Hematopoietic multipotent progenitor cell (in vitro differentiated cells): ENCODE measurements at places on chromosomes 5 and 9. TPM values are rescaled to one million over a fixed set of nuclear protein-coding genes. Genes with fewer than 3 reads are reported as not detected.

Gene SLC36A3
- not detected for total RNA-seq

Gene RNF208
- 1.3 TPM for total RNA-seq

Gene PPP3R2
- total RNA-seq, result not detected

Gene NRG2
- total RNA-seq, result under 0.01 TPM

Gene SYNPO
- total RNA-seq, result under 0.01 TPM

Gene OTULINL
- total RNA-seq, result 1.9 TPM

Gene CARD9
- 23.4 TPM for total RNA-seq

- no peak for DNase-seq
Observed at GRCh38 chr5:124071039-124071438, 559.1 kb downstream of the CSNK1G3 start.

DNA sequence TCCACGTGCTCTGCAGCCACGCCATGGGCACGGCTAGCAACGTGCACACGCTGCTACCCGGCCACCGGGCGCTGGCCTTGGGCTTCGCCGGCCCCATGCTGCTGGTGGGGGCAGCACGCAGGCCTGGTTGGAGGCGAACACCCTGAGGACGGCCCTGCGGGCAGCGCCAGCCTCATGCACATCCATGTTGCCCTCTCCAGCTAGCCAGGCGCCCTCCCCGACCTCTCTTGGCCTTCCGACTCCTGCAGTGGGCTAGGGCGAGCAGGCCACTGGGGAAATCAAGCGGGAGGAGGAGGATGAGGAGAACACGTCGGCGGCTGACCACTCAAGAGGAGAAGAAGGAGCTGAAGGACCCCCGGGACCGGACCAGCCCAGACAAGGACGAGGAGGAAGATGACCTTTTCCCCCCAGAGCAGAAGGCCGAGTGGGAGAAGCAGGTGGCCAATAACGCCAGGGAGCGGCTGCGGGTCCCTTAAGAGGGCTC is 73.3 kb downstream of the INSL6 start:
- DNase-seq, result no peak

DNA sequence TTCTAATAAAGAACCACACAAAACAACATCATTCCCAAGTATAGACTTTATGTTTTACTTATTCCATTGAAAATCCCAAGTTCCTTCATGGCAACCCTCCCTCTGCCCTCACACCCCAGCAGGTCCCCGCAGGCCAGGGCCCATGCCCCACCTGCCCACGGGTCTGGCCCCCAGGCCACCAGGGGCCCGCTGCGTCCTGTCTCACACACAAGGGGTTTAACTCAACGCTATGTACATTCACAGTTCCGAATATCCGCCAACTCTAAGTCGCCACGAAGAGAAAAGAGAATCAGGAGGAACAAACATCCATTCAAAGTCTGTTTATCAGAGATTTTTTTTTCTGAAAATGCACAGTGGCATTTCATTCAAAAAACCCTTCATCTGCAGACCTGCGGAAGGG is 16.2 kb upstream of the SLC6A3 start:
- no peak for DNase-seq

- DNase-seq, result no peak
Observed at GRCh38 chr5:160152287-160152686, 33.0 kb upstream of the PWWP2A start.

DNA sequence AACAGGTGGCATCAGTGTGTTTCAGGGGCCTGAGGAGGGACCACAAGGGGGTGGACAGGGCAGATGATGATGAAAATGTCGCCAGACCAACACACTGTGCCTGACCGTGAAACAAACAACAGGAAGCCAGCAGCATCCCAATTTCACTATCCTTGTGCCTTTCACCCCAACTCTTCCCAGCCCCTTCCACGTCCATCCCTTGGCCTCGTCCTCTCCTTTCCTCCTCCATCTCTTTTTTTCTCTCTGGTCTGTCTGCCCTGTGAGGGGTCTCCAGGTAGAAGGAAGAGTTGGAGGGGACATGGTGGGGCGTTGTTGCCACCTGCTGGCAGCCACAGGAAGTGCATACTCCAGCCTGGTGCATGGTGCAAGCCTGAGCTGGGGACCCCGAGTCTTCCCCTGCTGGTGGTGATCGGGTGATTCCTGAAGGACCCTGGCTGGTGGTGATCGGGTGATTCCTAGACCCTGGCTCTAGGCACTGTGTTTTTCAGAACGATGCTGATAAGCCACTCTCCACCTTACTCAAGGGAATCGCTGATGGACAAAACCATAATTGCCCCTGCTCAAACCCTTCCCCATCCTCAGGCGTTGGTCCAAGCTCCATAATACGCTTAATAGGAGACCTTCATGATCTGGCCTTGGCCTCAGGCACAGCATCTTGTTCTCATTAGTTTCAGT is 21.7 kb upstream of the NSD1 start:
- no peak for DNase-seq

GRCh38 chr9:86500667-86501435 is 146.6 kb upstream of the TUT7 start:
- no peak for DNase-seq

DNA sequence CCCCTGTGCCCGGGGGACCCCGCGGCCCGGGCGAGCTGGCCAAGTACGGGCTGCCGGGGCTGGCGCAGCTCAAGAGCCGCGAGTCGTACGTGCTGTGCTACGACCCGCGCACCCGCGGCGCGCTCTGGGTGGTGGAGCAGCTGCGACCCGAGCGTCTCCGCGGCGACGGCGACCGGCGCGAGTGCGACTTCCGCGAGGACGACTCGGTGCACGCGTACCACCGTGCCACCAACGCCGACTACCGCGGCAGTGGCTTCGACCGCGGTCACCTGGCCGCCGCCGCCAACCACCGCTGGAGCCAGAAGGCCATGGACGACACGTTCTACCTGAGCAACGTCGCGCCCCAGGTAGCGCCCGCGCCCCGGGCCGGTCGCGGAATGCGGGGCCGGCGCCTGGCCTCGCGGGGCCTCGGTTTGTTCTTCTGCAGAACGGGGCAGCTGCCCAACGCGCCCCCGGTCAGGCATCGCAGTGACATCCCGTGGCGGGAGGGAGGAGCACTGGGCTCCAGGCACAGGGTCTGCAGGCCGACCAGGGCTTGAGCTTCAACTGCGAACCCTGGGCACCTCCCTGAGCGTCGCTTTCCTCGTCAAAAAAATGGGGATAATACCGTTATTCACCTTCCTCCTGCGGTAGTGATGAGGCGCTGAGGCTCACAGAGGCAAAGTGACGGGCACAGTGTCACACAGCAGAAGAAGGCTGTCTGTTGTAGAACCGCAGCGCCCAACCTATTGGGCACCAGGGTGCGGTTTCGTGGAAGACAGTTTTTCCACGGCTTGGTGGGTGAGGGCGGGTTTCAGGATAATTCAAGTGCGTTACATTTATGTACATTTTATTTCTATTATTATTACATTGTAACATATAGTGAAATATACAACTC is 777 bp downstream of the ENDOG start:
- DNase-seq, result peak; percentile 37

- no peak for DNase-seq
Observed at GRCh38 chr5:158406884-158407823, 548.2 kb upstream of the CLINT1 start.

DNA sequence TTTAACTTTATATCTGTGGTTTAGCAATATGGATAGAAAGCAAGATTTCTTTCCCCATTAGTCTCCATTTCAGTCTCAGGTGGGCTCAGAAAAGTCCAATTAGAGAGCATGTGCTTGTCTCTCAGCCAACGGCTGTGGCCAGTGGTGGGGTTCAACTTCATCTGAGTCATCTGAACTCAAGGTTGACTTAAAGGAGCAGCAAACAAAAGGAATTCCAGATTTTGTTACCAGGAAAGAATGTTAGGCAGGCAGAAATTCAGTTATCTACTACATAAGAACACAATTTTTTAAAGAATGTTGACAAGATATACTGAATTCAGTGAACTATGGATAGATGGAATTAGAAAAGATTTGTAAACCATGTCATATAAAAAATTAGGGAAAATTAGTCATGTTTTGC is 784.1 kb downstream of the MAT2B start:
- DNase-seq, result no peak

- DNase-seq, result no peak
Observed at GRCh38 chr9:37410969-37411785, 11.3 kb upstream of the GRHPR start.

DNA sequence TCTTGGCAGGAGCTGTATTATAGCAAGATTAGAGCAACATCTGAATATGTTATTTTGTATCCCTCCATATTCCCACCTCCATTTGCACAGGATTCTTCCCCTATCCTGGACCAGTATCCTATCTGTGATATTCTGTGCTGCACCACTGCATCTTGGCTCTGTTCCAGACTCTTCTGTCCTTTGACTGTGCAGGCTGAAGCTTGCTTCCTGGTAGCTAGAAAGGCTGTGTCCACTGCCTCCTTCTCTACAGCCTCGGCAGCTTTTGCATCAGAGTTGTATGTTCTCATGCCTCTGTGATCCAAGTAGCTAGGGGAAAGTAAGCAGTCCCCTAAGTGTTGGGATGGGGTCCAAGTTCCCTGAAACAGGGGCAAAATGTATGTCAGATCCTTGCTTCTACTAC is 104.1 kb downstream of the GAS1 start:
- no peak for DNase-seq

DNA sequence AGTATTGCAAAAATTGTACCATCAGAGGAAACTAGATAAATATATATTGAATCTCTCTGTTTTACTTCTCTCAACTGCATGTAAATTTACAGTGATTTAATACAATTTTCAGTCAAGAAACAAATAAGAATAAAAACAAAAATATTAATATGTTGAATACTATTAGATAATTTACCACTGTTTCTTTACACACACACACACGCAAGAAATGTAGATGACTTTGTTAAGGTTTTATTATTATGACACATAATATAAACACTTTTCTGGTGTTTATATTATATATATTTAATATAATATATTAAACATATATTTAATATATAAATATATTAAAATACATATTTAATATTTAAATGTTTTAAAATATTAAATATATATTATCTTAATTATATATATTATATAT is 814.3 kb upstream of the CDH10 start:
- no peak for DNase-seq

DNA sequence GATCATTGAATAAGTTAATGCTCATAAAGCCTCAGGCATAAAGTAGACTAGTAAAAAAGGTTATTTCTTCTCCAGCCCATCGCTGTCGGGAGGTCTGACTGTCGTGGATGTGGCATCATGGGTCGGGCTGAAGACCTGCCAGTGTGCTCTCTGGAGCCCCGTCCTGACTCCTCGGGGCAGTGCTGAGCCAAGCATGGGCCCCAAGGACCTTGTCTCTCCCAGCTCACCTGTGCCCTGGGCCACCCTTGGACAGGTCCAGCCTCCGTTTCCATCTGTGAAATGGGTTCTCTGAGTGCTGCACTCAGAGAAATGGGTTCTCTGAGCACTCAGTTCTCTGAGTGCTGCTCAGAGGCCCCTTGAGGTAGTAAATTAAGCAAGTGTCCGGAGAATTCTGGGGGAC is 269.0 kb downstream of the GADD45G start:
- no peak for DNase-seq

DNA sequence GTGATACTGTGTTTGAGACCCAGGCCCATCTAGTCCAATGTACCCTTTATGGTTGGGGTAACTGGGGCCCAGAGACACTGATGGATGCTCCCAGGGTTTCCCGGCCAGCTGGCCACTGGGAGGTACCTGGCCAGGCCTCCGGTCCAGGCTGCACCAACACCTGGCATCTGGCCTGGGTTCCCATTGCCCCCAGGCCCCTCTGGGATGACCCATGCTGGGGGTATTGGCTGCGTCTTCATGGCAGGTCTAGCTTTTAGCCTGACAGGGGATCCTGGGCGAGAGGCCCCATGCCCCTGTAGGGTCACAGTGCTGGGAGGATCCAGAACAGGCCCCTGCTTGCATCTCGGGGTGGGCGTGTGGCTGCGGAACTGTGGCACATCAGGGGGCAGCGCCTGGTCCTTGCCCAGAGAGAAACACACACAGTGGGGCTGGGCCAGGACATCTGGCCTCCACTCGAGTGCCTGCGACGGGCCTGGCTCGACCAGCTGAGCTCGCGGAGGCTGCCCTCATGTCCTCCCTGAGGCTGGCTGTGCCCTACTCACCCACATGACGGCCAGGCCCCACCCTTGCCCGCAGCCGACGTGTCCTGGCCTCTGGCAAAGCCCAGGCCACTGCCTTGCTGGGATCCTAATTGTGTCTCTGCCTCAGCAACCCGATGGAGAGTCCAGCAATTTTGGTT is 21.5 kb upstream of the COL5A1 start:
- DNase-seq, result no peak

- DNase-seq, result no peak
Observed at GRCh38 chr9:99244344-99245260, 22.5 kb downstream of the SEC61B start.

DNA sequence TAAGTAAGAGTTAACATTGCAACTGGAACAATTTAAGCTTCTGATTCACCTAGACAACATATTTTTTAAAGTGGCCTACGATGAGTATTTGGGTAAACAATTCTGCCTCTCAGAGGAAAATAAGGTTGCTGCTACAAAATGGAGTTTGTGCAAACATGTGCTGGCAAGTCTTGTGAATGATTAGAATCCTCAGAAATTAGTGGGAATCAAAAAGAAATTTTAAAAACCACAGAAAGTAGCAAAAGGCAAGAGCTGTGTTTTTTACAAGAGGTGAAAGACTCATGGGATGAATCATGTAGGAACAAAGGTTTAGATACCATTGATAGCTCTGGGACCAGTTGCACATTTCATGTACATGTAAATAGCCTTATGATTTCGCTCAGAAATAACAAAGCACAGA is 561.6 kb downstream of the TAF11L14 start:
- DNase-seq, result no peak

DNA sequence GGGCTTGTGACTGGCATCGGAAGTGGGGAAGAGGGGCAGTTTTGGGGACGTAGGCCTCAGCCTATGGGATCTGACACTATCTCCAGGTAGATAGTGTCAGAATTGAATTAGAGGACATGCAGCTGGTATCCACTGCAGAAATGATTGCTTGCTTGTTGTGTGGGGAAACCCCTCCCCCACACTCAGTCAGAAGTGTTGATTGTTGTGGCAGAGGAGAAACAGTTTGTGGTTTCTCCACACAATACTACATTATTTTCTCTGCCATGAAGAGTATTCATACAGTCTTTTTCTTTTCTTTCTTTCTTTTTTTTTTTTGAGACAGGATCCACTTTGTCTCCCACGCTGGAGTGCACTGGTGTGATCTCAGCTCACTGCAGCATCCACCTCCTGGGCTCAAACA is 113.9 kb downstream of the ARRDC3 start:
- DNase-seq, result no peak

GRCh38 chr9:107688728-107689127 is 199.2 kb upstream of the KLF4 start:
- no peak for DNase-seq

GRCh38 chr5:7991125-7991821 is 122.3 kb downstream of the MTRR start:
- no peak for DNase-seq

DNA sequence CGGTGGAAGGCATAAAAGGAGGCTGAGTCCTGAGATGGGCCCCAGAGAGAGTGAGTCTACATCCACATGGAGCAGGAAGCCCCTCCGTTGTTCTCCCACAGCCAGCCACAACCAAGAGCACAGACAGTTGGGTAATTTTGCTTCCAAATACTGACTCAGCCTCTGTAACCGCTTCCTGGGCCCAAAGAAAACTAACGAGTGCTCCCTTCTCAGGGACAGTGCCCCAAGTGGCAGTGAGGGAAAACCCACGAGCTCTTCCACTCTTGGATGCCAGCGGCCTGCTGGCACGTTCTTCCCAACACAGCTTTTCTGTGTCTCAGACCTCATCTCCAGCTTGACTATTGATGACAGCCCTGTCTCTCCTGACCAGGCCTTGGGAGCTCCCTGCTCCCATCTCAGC is 207.6 kb downstream of the FSTL4 start:
- DNase-seq, result no peak
